Jurkat, Clone E6-1 (cell line): ENCODE measurements at places on chromosomes 1 and 21.

GRCh38 chr1:47664356-47664755 is 226.5 kb downstream of the FOXD2 start:
- DNase-seq, result no peak

- no peak for DNase-seq
Observed at GRCh38 chr1:40897513-40897912, 35.4 kb upstream of the CITED4 start.

- no peak for DNase-seq
Observed at GRCh38 chr1:117531222-117531621, 74.6 kb upstream of the TENT5C start.

GRCh38 chr1:214997685-214998084 is 84.9 kb upstream of the KCNK2 start:
- DNase-seq, result no peak

DNA sequence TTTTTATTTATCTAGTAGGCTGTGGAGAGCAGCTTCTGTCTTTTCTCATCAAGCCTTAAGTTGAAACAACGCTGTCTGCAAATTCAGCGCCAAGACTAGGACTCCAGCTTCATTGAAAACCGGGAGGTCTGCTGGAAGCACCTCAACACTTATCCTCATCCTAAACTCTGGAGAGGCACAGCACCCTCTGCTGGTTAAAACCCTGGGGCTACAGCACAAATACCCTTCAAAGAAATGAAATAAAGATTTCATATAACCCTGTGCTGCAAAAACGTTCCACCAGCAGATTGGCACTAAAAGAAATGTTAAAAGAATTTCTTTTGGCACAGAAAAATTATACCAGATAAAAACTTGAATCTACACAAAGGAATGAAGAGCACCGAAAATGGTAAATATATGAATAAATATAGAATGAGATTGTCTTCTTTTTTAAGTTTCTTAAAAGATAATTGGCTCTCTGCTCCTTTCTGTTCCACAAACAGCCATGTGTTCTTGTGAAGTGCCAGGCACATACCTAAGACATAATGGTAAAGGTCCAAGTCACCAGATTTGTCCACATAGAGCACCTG is 227.7 kb upstream of the SAMSN1 start:
- peak; percentile 30 for DNase-seq

- DNase-seq, result peak; percentile 23
Observed at GRCh38 chr21:18801468-18801867, 397.9 kb upstream of the TMPRSS15 start.

- DNase-seq, result no peak
Observed at GRCh38 chr1:208369658-208370057, 125.5 kb upstream of the PLXNA2 start.

DNA sequence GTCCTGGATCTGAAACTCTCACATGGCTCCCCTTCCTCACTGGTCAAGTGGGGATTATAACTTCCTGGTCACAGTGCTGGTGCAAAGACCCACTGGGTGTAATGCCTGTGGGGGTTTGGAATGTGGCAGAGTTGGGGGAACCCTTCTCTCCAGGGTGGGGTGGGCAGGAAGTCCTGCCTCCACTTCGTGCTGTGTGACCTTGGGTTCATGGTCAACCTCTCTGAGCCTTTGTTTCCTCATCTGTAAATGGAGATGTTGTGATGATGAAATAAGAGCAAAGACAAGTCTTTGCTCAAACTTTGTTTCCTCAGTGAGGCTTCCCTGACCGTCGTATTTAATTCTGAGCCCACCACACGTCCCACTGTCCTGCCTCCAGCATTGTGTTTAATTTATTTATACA is 564.7 kb downstream of the PTPRU start:
- no peak for DNase-seq

DNA sequence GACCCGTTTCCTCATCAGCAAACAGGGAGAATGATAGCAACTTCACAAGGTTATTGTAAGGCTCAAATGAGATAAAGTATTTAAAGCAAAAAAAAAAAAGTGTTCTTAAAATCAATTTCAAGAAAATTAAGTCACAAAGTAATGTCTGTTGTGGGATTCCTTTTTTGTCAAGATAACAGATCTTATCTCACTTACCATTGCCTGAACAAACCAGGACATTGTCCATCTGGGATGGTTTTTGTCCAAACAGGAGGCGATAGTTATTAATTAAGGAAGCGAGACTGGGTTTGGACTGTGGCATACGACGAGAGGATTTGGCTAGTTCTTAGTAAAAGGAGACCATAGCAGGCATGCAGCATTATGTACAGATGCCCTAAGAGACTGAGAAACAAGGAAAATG is 458.4 kb downstream of the SMYD3 start:
- no peak for DNase-seq

- DNase-seq, result no peak
Observed at GRCh38 chr1:150604226-150604588, 24.8 kb upstream of the MCL1 start.
